ENCODE measurements at places on chromosomes 2 and 18.

DNA sequence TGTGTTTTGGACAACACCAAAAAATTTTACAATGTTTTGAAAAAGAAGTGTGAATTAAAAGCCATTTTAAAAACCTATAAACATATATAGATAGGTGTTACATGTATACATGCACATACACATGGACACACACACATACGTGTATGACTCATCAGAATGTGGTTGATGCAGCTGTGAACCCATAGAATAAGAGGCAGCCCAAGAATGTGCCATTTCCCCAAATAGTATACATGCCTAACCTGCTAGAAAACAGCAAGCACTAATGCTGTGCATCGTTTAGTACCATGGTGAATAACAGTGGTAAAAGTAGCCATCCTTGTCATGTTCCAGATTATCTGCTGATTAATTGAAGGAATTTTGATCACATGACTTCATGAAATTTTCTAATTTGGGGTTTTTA lies 149.0 kb downstream of the DSEL start:
- no peak for DNase-seq

DNA sequence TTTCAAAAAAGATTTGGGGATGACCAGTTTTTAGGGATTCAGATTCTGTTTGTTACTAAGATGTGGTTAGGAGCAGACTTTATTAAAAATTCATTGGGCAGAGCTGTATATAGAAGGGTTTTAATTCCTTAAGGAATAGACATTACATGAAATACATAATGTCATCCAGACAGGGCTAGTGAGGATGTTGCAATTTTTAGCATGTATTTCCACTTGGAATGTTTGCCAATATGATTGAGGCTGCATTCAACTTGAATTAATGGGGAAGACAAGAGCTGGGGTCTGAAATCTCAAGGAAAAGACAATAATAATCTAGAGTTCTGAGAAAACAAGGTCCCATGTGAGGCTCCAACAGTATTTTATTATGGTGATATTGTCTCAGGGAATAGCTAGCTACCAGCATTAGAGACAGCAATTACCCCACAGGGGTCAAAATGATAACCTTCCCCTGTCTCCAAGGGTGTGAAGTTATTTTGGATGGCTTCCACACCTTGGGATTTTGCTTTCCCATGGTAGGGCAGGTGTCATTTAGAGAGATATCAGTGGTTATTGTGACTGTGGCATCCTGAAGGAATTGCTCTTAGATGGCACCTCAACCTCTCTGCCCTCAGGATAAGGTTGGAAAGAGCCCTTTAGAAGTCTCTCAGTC lies 60.2 kb downstream of the VSNL1 start:
- no peak for DNase-seq

DNA sequence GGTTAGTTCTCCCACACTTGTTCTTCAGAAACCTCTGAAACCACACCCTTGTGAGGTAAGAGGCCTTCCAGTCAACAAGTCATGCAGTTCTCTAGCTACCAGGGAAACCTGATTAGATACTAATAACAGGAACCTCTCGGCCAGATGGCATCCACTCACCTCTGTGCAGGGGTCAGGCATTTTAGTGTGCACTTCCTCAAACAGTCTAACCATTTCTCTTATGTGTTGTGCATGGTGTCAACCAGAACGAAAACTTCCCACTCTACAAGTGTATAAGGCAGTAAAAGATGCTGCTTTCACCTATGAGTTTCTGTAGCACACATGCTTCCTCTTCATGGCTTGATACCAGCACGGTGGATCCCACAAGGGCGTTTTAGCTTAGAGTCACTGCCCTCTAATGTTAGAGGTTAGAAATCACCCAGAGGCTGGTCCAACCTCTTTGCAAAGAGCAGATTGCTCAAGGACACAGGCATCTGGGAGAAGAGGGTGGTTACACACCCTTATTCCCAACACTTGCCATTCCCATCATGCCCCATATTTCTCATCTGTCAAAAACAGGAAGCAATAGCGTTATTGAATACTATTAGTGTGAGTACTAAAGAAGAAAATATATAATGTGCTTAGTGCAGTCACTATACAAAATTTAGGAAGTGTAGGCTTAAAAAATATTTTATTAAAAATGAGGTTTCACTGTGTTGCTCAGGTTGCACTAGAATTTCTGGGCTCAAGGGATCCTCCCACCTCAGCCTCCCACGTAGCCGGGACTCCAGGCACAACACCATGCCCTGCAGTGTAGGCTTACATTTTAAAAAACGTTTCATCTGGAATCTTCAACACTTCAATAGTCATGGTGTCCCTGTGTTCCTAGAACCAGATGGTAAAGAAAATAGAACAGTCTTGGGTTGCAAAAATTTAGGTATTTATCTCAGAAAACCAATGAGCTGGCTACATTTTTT lies 34.5 kb upstream of the RAB31 start:
- peak; percentile 64 for DNase-seq

DNA sequence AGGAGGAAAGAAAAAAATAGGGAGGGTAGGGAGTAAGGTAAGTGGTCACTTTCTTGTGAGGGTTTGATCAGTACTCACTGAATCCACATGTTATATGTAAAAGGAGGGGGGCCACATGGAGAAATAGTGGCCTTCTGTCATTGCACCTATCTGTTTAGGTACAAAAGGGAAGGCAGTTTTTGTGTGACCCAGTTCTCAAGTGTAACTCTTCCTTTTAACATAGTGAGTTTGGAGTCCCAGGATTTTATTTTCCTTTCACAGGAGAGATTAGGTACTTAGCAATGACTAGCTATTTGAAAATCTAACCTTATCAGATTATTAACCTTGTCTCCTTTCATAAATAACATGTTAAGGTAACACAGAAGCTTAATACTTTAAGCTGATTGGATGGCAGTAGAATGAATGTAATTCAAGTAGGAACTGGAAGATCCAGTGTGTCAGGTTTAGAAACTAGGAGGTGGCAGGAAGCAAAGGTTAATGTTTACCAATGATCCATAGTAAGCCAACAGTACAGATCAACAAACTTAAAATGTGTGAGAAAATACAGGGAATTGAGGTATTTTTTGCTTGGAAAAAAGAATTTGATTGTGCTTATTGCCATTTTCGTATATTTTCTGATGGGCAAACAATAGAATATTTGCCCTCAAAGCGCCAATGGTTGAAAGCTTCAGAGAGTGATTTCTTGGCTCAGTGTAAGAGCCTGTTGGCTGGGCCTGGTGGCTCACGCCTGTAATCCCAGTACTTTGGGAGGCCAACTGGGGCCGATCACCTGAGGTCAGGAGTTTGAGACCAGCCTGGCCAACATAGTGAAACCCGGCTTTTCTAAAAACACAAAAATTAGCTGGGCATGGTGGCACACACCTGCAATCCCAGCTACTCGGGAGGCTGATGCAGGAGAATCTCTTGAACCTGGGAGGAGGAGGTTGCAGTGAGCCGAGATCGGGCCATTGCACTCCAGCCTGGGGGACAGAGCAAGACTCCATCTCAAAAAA lies 11.3 kb downstream of the HNMT start:
- no peak for DNase-seq

DNA sequence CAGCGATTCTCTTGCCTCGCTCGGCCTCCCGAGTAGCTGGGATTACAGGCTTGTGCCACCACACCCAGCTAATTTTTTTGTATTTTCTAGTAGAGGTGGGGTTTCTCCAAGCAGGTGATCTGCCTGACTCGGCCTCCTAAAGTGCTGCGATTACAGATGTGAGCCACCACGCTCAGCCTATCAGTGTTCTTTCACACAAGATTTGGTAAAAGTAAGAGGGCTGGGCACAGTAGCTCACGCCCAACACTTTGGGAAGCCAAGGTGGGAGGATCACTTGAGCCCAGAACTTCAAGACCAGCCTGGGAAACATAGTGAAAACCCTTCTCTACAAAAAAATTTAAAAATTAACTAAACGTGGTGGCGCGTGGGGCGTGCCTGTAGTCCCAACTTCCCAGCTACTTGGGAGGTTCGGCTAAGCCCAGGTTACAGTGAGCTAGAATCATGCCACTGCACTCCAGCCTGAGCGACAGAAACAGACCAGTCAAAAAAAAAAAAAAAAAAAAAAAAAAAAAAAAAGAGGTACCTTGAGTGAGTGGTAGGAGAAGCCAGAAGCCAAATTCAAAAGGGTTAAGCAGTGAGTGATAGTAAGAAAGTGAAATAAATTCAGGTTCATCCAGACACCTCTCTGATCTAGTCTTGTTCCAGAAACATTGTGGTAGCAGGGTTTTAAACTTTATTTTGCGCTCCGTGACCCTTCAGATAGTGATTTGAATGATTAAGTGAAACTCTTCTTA lies 981 bp downstream of the MRPL53 start:
- DNase-seq, result no peak

DNA sequence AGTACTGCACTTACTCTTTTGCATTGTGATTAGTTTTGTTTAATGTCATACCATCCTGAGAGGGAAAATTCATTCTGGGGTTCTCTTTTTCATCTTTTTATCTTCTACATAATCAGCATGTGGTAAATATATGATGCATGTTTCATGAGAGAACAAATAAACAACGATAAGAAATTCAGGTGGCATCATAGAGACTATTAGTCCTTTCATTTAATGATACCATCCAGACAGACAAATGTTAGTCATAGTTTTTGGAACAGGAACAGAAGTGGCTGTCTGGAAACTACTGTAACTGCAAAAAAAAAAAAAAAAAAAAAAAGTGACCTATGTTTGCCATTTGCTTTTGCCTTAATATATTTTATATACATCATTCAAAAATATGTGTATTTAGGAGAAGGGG lies 761.0 kb downstream of the EPHA4 start:
- DNase-seq, result no peak

- DNase-seq, result peak; percentile 94
Measured at GRCh38 chr2:109173311-109174171, 44.5 kb downstream of the SH3RF3 start.

DNA sequence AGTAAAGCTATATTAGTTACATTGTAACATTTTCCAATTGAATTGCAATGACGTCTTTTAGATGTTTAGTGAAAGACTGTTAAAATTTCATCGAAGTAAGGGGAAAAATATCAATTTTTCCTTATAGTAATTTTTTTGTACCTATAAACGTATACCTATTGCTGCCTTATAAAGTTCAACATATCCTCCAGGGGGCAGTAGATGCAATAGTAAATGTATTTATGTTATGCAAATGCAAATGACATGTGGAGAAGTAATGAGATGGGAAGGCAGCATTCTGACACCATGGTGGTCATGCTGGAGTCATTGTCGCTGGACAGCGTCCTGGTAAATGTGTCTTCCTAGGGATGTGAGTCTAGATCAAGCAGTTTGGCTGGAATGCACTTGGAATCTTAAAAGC lies 38.7 kb downstream of the MSTN start:
- peak; percentile 69 for DNase-seq

- DNase-seq, result no peak
Measured at GRCh38 chr18:30527226-30527625, 515.3 kb downstream of the DSC3 start.

- DNase-seq, result no peak
Measured at GRCh38 chr2:62706721-62707521, 1.4 kb downstream of the EHBP1 start.

- no peak for DNase-seq
Measured at GRCh38 chr18:40325988-40326387, 1629.0 kb upstream of the PIK3C3 start.

- no peak for DNase-seq
Measured at GRCh38 chr18:79770501-79770815, 27.3 kb upstream of the KCNG2 start.

GRCh38 chr2:98663511-98664090 lies 55.2 kb downstream of the UNC50 start:
- no peak for DNase-seq

GRCh38 chr2:115160531-115161080 lies 718.2 kb downstream of the DPP10 start:
- no peak for DNase-seq
